Activated CD8-positive, alpha-beta memory T cell treated with anti-CD3 and anti-CD28 coated beads for 48 hours (primary cell): ENCODE measurements at places on chromosomes 5 and 9.

DNA sequence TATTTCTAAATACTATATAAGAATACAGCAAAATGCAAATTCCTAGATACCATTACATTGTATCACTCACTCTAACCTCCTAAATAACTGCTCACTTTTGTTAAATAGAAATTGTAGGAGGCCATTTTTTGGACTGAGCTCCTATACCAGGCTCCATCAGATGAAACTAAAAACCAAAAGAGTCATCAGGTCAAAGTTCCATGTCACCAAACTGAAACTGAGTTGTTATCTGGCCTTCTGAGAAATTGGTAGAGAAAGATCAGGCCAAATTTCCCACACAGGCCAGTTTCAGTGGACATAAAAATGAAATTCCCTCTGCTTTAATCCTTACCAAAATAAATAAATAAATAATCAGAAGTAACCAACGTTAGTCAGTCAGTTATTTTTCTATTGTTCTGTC lies 13.8 kb upstream of the SNX2 start:
- no peak for DNase-seq

DNA sequence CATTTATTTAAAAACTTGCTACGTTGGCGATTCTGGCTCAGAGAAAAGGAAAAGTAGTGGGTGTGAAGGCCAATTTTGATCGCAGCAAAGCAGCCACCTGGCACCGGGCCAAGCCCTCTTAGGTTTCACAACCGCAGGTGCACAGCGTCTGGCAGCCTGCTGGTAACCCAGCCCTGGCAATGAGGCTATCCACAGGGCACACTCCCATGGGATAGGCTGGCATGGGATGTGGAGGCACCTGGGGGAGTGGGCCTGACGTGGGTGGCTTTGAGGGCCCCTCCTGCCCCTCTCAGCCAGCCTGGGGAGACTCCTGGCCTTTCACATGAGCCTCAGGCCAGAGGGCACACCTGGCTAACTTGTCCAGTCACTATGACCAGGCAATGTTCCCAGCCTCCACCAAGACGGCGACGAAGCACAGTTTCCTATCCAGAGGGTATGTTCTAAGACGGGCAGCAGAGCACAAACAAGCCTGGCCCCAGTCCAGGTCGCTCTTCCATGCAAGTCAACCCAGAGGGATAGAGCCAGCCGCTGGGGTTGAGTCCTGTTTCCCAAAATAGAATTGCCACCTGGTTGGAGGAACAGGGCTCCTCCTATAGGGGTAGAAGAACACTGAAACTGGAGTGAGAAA lies 19.0 kb downstream of the CMBL start:
- no peak for DNase-seq

DNA sequence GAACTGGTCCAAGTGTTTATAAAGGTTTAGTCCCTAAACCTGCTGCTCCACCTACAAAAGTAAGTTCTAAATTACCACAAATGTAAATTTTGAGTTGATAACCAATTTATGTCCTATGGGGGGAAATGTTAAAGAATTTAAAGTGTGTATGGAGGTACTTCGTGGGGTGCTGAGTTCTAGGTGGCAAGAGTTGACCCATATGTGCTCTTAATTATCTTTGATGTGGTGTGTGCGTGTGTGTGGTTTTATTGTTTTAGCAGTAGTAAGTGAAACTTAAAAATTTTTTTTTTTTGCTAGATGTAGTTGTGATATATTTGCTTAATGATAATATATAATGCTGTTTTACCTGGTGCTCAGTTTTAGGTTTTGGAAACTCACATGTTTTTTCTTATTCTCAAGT lies 72.6 kb downstream of the GPBP1 start:
- no peak for DNase-seq

DNA sequence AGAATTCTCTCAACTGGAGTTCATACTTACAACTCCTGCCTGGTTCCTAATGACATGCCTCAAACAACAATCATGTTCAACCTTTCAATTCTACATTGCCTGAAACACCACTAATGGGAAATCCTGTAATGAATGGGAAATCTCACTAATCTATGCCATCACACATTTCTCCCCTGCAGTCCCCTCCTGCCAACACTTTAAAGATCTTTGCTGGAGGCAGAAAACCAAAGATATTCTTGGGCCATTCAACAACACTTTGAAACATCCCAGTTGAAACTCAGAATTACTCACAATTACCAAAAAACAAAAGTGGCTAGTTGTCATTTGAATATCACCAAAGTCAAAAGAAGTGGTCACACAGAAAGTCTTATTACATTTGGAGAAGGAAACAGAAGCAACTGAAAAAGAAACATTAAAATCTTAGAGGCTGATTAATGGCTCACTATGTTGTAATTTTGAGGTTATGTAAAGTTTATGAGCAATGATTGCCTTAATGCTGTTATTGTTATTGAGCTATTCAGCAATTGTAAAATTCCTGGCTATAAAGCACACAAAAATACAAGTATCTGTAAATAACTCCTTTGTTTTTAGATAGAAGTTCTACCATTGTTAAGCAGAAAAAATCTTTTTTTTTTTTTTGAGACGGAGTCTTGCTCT lies 313.4 kb upstream of the SLC30A5 start:
- DNase-seq, result no peak

GRCh38 chr5:6405591-6405990 lies 27.2 kb upstream of the MED10 start:
- no peak for DNase-seq

DNA sequence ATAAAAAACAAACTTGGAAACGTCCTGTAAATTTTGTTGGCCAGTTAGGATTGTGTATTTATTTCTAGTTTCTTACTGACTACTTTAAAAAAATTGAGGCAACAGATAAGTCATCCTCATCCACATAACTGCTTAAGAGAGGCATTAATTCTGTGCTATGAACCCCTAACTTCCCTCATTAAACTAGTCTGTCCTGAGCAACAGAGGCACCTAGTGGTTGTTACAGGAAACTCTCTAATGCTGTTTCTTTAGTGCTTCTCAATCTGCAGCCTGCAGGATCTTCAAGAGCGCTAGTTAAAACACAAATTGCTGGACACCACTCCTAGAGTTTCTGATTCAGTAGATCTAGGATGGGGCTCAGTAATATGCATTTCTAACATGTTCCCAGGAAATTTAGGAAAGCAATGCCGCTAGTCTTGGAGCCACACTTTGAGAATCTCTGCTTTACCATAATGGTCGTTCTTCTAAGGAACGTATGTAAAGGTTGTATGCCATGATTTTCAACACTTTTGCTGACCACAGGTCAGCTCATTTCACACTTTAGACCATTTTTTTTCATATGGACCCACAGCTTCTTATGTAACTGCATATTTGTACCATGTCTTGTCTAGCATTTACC lies 410.1 kb upstream of the SMARCA2 start:
- DNase-seq, result no peak

- DNase-seq, result no peak
These were observed 17.7 kb downstream of the TXNDC8 start for GRCh38 chr9:110319781-110320492.

DNA sequence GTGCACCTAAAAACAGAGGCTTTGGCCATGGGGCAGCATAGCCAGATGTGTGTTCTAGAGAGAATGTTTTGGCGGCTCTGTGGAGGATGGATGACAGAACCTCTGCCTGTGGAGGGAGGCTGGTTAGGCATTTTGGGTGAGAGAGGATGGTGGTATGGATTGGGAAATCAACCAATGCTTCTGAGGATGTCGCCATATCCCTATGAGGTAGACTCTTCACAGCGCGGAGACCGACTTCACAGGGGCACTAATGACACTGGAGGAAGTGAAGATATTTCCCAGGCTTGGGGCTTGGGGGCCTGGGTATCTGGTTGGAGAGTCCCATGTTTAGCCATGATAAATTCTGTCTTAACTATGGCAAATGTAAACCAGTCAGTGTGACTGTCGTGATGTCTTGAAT lies 140.6 kb upstream of the KLF4 start:
- no peak for DNase-seq

DNA sequence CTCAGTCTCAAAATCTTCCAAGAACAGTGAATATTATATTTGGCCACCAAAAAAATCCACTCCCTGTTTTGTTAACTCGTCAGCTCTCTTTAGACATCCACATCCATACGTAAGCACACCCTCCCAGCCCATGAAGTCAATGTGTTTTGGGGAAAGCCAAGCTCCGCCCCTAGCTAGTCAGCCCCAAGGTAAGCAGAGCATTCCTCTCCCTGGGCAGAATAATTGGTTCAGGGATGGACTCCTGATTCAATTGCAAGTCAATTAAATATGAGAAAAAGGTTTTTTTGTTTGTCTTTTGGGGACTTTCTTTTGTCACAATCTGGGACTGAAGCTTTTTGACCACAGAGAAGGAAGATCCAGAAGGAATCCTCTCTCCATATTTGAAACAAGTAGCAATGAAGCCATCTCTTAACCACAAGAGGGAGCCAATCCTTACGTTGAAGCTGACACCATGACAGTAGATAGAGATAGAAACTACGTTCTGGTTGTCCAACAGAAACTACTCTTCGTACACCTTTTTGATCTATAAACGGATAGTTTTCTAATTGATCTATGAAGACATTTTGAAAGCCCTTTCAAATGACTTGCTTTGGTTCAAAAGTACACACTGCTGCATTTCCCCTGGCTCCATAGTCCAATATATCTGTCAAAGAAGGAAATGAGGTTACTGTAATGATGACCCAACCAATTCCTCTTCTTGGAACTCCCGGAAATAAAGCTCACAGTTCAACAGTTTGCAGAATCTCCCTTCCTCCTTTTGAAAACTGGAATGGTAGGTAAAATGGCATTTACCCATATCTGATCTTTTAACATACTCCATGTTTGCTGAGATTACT lies 166.4 kb downstream of the TLE1 start:
- no peak for DNase-seq

GRCh38 chr5:32805971-32806638 lies 95.0 kb downstream of the NPR3 start:
- no peak for DNase-seq

DNA sequence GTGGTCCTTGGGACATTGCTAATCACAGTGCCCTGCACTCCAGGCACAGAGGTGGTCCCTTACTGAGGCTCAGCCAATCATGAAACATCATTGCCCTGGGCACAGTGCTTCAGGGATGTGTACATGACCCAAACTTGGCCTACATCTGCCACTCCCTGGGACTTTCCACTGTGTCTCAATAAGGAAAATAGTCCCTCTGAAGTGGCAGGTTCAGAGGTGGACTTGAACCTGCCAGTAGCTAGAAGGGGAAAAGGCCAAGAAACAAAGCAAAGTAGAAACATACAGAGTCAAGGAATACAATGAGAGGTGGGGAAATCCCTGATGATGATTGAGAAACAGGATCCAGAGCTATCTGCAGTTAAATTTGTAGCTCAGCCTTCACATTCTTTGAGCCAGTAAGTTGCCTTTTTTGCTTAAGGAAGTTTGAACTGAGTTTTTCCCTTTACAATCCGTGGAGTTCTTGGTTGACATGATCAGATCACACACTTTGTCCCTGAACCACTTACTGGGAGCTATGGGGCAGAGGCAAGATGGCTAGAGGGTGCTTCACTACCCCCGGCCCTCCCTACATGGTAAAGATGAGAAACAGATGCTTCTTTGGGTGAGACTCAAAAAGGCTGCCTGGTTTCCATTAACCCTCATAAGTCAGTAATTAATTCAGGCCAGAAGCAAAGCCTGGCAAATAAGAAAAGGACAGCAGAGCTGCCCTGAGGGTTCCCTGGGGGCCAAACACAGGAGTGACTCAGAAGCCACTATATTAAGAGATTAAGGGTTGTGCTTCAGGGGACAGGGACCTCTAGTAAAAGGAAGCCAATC lies 57.6 kb downstream of the SH3TC2 start:
- no peak for DNase-seq

DNA sequence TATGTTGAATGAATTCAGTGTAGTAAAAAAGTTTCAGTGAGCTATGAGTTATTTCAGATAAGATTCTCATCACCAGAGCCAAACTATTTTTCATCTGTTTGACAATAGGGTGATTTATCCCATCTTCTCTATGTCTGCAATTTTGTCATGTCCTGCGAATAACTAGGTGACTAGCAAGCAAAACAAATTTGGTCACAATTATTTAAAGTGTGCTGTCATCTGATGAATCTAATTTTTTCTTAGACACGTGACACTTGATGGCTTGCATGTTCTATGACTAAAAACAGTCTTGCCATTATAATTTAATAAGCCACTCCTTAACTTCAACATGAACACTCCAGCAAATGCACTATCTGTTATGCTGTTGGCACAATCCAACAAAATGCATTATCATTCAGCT lies 35.0 kb downstream of the FEM1C start:
- no peak for DNase-seq

- DNase-seq, result no peak
These were observed 157.3 kb upstream of the DAPK1 start for GRCh38 chr9:87340391-87340790.
